Karpas-422 (cell line): ENCODE measurements at places on chromosomes 3 and 15.

DNA sequence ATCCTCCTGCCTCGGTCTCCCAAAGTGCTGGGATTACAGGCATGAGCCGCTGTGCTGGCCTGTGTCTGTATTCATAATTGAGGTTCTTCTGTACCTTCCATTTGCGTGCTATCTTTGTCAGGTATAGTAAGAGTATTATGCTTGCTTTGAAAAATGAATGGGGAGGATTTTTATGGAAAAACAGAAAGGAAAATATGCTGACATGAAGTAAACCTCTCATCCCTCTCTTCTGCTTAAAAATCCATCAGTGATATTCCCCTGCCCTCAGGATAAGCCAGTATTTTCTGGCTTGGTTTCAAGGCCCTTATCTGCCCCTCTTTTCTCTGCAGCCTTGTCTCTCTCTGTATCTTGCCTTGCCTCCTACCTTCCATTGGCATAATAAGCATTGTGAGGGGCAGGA, 80.7 kb downstream of the NR1D2 start:
- DNase-seq, result no peak

- DNase-seq, result no peak
Observed at GRCh38 chr3:30639937-30640336, 33.5 kb downstream of the TGFBR2 start.

GRCh38 chr15:77475898-77476297, 55.2 kb downstream of the HMG20A start:
- no peak for DNase-seq

GRCh38 chr15:32743411-32744140, 25.8 kb downstream of the GREM1 start:
- DNase-seq, result no peak

- DNase-seq, result no peak
Observed at GRCh38 chr15:64917211-64917610, 5.5 kb downstream of the ANKDD1A start.

GRCh38 chr3:127792541-127793292, 29.6 kb downstream of the MGLL start:
- DNase-seq, result no peak

DNA sequence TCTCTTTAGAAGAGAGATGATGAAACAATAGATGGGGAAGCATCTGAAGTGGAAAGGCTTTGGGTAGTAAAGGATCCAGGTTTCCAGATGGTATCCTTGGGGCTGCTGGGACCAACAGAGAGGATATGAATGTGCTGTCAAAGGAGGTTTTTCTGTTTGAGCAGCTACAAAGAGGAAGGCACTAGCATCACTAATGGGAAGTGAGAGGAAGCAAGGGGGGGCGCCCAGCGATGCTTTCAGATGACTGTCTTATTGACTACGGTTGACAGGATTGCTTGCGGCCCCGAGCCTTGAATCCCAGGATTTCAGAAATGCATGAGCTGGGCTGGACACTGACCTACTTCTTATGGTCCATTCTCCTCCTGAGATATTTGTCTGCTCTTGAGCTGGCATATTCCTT, 103.8 kb upstream of the GALNT15 start:
- DNase-seq, result no peak

DNA sequence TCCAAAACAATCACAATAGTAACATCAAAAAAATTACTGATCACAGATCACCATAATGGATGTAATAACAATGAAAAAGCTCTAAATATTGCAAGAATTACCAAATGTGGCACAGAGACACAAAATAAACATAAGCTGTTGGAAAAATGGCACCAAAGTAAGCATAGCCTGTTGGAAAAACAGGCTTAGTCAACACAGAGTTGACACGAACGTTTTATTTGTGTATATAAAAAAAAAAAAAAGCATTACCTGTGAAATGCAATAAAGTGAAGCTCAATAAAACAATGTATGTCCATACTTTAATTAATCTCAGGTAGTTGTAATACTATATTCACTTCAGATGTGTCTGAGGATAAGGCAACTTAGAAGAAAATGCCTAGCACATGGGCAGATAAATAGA, 77.1 kb downstream of the NR1I2 start:
- DNase-seq, result no peak

DNA sequence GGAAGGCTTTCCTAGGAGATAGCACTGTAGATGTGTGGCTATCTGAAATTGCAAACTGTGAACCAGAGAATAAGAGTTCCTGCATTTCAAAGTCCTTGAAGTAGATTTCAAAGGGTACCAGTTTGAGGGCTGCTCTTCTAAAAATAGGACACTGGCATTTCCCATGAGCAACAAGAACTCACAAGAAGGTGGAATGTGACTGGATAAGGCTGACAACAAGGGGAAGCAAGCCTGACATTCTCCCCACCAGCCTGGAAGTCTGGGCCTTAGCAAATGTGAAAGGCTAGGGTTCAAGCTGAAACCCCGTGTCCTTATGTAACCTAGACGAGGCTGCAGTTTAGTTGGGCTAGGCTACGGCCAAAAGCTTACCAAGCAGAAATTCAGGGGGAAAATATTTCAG, 18.7 kb upstream of the TJP1 start:
- no peak for DNase-seq

DNA sequence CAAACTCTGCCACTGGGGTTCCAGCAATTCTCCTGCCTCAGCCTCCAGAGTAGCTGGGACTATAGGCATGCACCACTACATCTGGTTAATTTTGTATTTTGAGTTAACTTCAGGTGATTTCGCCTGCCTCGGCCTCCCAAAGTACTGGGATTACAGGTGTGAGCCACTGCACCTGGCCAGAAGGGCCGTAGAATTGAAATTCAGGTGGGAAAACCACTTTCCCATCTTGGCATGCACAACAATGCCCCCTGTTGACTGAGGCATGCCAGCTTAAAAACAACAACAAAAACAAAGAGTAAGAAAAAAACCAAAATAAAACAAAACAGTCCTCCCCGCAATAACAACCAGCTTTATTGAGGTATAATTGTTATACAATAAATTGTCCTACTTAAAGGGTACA, 32.6 kb upstream of the RAB11A start:
- no peak for DNase-seq

GRCh38 chr3:123941121-123941520, 19.9 kb downstream of the CCDC14 start:
- no peak for DNase-seq

DNA sequence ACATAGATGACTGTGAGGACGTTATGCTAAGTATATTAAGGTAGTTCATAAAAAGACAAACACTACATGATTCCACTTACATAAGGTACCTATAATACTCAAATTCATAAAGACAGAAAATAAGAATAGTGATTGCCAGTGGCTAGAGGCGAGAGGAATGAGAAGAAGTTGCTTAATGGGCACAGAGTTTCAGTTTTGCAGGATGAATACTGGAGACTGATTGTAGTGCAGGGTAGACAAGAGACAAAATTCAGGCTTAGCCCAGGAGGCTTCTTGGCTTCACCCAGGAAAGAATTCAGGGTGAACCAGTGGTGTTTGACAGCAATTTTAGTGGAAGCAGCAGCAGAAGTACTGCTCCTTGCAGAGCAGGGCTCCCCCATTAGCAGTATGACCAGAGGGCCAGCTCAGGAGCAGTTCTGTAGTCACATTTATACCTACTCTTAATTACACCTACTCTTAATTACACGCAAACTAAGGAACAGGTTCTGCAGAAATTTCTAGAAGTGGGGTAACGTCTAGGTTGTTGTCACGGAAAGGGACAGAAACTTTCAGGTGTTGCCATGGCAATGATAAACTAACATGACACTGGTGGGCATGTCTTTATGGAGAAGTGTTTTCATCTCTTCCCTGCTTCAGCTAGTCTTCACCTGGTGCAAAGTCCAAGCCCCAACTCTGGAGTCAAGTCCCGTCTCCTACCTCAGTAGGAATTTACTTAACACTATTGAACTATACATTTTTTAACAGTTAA, 55.2 kb downstream of the TBL1XR1 start:
- peak; percentile 49 for DNase-seq

GRCh38 chr3:97981886-97982285, 9.7 kb upstream of the RIOX2 start:
- no peak for DNase-seq

DNA sequence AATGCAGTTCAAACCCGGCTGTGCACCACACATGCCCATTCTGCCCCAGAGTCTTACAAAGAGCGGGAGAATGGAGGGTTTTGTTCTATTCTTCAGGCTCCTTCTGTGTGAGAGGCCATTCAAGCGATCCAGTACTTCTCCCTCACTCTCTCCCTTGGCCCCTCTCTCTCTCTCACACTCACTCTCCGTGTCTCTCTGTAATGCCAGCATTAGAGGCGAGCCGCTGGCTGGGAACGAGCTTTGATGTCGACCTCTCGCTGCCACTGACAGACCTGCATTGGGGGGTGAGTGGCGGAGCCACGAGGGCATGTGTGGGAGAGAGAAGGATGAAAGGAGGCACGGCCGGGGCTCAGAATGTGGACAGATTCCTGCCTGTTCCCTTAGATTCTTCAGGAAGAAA, 231.7 kb upstream of the ARRDC4 start:
- DNase-seq, result no peak
